Fibroblast of upper back skin (primary cell): ENCODE measurements at places on chromosomes 4 and X.

- DNase-seq = no peak
Observed at GRCh38 chrX:97704881-97705280, 821.2 kb downstream of the RPA4 start.

DNA sequence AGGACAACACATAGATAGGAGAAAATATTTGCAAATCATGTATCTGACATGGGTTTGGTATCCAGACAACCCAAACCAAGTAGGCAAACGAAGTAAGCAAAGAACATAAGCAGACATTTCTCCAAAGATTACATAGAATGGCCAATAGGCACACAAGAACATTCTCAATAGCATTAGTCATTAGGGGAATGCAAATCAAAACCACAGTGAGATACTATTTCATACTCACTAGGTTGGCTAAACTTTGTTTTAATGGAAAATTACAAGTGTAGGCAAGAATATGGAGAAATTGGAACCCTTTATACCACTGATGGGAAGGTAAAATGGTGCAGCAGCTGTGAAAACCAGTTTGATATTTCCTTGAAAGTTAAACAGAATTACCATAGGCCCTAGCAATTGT lies 74.7 kb downstream of the CHRNA9 start:
- DNase-seq = peak; percentile 48

- peak; percentile 60 for DNase-seq
Observed at GRCh38 chr4:147019091-147019490, 73.4 kb upstream of the TTC29 start.

DNA sequence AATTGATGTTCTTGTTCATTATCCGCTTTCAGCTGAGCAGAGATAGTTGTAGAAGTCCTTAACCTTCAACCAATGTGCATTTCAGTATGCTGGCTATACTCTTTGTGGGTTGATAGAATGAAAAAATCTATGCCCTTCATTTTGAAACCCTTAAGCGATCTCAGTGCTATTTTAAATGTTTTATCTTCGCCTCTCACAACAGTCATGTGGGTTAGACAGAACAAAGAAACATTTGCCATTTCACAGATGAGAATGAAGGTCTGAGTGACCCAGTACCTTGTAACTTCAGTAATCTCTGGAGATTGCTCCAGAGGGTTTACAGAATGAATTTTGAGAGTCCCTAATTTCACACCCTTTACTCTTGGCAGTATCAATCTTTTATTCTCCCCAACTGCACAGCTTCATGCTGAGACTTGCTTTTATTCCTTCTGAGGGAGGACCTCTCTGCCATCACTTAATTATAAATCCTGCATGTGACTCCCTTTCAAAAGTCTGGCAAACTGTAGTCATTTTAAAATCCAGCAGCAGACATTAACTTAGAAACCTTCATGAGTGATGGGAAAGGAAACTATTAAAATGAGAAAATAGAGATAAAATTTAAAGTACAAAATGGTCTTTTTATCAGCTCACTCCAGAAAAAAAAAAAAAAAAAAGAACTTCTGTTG lies 921.5 kb downstream of the RAB28 start:
- DNase-seq = no peak

GRCh38 chrX:14406225-14406624 lies 123.1 kb upstream of the GLRA2 start:
- DNase-seq = no peak

DNA sequence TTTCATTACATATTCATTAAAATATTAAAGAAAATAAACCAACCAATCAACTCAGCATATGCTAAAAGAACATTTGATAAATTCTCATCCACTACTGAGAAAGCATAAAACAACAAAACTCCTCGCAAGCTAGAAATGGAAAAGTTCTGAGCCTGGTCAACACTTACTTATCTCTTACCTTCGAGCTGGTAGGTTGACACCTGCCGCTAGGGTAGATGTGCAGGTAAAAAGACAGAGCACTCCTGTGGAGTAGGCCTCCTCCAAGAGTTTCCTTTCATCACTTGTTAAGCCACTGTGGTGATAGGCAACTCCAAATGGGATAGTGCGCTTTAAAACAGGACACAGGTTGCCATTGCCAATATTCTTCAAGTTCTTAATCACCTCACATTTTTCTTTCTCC lies 18.9 kb downstream of the HELQ start:
- DNase-seq = no peak

DNA sequence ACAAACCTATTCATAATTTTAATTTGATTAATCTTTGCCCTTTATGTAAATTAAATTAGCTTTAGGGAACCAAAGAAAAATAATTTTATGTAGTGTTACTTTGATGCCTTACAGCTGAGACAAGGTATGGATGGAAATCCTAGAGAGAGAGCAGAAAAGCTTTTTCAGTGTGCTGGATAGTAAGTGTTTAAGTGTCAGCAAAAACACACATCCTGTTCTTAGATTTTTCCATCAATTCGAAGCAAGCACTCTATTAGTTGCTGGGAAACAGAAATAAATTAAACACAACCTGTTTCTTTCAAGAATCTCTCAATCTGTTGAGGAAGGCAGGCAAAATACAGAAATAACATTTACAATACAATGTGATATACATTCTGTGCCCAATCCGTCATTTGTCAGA lies 327.8 kb downstream of the GALNTL6 start:
- DNase-seq = no peak

GRCh38 chr4:165177725-165178666 lies 29.4 kb upstream of the KLHL2 start:
- no peak for DNase-seq

DNA sequence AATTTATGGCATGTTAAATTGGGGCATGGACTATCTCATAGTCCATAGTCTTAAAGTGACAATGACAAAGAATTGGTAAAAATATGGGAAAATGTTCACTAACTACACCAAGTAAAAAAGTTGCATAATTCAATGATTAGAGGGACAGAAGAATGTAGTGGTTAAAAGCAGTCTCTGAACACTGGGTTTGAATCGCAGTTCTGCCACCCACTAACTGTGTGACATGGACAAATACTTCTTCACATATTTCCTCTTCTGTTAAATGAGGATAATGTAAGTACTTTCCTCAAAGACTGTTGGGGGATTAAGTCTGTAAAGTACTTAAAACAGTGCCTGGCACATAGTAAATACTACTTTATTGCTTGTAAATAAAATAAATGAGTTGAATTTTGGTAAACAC lies 15.3 kb downstream of the COQ2 start:
- DNase-seq = peak; percentile 10

DNA sequence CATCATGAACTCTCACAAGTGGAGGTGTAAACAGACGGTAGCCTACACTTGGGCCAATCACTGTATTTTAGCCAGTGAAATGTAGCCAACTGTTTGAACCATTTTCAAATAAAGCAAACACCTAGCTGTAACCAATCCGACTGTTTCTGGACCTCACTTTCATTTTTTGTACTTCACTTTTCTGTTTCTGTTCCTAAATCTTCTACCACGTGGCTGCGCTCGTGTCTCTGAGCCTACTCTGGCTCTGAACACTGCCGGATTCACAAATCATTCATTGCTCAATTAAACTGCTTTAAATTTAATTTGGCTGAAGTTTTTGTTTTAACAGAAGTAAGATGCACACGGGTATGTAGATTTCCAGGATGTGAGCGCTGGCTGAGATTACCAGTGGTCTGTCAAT lies 319.1 kb downstream of the RAPGEF2 start:
- DNase-seq = no peak

DNA sequence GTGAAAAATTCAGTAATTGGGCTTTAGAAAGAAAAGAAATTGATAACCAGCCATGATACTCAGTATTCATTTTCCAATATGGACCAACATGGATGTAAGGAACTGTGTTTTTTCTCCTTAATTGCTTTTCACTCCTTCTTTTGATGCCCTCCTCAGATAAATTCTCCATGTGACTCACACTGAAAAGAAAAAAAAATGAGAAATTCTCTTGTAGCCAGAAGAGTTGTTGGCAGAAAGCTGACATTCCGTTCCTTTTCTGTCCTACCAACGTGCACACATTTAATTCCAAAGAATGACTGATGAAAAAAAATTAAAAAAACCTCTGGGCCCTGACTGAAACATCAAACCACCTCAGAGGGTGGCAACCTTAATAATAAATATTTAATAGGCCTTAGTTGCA lies 153.1 kb downstream of the AMELX start:
- peak; percentile 72 for DNase-seq
